ENCODE measurements at places on chromosomes 7 and 10.

GRCh38 chr7:3683546-3684539 is 382.8 kb downstream of the SDK1 start:
- DNase-seq, result no peak

GRCh38 chr10:84095811-84096497 is 43.4 kb upstream of the GHITM start:
- DNase-seq, result no peak

- no peak for DNase-seq
Observed at GRCh38 chr7:139732471-139733167, 45.2 kb downstream of the HIPK2 start.

DNA sequence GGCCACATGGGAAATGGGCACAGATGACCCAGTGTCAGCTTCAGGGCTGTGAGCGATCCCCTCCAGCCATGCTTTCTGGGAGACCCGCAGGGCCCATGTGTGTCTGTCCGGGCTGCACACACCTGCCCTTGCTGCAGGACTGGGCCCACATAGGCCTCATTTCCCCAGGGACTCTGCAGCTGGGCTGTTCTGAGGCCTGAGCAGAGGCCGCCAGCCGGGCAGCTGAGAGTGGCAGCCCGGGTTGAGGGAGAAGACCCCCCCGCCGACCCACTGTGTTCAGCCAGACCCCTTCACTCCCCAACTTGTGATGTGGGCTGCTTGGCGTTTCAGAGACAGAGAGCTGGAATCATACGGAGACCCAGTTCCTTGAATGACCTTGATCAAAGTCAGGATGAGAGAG is 50.1 kb upstream of the DPYSL4 start:
- no peak for DNase-seq

DNA sequence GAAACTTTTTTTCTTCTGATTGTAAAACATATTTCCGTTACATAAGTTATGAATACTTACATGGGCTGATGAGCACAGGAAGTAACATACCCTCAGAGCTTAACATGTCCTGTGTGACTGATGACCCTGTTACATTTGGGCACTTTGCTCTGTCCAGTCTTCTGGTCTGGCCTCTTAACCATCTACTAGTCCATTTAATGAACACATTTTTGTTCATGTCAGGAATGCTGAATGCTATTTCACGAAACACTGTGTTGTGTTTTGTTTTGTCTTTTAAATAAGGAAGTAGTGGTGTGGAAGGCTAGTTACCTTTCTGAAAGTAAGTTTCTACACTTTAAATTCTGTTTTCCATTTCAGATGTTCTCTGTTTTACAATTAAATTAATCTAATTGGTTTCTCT is 77.7 kb downstream of the RBM33 start:
- DNase-seq, result no peak

- DNase-seq, result no peak
Observed at GRCh38 chr10:121594623-121595350, 3.5 kb downstream of the FGFR2 start.

GRCh38 chr10:125782616-125783015 is 7.0 kb upstream of the MMP21 start:
- no peak for DNase-seq

GRCh38 chr10:12538491-12538995 is 189.2 kb downstream of the CAMK1D start:
- DNase-seq, result no peak

DNA sequence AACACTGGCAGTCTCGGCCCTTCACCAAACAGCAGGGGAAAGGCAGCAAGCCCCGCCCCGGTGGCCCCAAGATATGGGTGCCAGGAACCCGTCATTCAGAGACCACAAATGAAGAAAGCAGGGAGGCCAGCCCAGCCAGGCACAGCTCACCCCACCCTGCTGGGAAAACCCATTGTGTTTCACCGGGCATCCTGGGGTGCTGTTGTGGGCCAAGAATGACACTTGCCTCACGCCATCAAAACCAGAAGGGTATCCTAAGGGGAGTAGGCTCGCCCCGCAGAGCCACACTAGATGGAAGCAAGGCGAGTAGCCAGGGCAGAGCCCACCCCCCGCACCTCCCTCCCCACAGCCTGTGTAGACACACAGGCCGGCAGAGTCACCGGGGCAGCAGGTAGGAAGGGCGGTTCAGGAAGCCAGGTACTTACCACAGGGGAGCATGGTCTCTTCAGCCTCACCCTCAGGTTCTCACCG is 72.5 kb upstream of the KCNMA1 start:
- DNase-seq, result no peak

DNA sequence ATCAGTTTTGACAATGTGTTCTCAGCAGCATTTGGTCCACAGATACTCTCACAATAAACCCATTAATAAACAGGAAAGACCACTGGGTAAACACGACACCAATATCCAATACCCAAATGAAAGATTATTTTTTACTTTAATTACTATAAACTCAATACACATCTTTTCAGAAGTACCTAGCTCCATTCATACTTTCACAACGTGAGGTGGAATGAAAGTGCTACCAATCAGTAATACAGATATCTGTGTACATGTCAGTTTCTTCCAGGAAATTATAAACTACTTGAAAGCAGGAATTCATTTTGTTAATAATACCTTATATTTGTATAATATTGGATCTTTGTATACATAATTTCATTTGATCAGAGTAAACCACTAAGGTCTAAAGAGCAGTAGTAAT is 11.9 kb downstream of the CDK6 start:
- DNase-seq, result no peak

DNA sequence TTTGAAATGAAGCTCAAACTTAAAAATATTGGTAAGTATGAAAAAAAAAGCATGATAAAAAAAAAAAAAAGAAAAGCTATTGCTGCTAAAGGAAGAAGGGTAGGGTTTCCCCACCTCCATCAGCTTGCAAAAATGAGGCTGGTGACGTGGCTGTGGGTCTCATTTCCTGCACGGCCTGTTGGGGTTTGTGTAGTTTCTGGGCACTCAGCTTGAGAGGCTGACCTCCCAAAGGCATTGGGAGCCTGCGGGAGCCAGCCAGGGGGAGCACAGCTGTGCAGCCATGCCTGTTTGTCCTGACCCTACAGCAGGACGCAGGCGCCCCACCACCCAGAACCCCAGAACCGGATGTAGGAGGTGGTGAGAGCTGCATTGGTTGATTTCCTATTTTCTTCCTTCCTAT is 48.8 kb upstream of the CARD11 start:
- no peak for DNase-seq

DNA sequence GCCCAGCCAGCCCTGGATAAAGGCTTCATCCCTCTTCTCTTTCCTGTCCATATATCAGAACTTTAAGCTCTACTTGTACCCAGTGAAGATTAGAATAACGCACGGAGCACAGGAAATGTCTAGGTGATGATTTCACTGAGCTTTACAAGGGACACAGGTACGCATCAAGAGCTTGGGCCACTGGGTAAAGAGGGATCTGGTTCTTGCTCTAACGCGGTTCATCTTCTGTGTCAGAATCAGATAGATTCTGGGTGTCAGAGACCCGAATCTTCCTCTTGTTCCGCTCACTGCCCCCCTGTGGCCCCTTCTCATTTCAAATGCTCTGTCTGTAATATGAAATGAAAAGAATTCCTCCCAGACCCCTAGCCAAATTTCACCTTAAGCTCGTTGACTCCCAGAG is 24.7 kb downstream of the IL2RA start:
- DNase-seq, result no peak
